Uterus (tissue), 4 donors: ENCODE measurements at places on chromosomes 4 and X.

DNA sequence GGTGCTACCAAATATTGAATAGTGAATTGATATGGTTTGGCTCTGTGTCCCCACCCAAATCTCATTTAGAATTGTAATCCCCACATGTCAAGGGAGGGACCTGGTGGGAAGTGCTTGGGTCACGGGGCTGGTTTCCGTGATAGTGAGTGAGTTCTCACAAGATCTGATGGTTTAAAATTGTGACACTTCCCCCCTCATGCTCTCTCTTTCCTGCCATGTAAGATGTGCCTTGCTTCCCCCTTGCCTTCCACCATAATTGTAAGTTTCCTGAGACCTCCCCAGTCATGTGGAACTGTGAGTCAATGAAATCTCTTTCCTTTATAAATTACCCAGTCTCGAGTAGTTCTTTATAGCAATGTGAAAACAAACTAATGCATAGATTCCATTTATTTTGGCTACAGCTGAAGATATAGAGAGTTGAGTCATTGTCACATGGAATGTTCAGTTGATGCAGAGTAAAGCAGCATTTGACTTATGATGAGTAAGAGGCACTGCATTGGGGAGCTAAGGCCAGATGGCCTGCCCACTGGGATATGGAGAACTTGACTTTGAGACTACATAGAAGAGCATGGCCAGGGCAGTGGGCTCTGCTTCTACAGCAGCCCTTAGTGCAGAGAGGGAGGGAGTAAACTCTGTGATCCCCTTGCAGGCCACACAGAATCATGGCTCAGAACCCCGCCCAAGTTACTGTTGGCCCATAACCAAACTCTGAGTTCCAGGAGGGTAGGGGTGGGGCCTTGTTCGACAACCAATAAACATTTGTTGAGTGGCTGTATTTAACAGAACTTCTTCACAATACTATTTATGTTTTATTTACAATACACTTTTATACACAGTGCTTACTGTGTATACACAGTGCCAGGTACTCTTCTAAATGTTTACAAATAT lies 34.2 kb downstream of the RAI2 start:
- no peak for DNase-seq

GRCh38 chr4:56317749-56318148 lies 69.5 kb downstream of the AASDH start:
- DNase-seq = no peak

DNA sequence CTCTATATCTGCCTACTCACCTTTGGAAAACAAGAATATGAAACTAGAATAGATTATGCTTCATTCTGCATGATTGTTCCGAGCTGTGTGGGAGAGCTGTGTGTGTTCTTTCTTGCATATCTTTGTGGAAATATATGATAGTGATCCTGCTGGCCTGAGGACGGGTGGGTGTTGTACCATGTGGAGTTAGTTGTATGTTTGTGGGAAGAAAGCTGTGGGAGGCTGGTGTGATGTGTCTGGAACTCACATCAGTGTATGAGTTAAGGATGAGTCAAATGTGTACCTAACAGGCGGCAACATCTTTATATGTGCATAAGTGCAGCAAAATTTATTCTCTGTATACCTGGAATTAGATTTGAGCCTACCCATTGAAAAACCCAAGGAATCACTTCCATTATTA lies 208.1 kb upstream of the ADGRL3 start:
- no peak for DNase-seq

GRCh38 chr4:3118312-3118711 lies 43.8 kb downstream of the HTT start:
- DNase-seq = no peak

- DNase-seq = no peak
Observed at GRCh38 chr4:187908079-187908561, 87.5 kb upstream of the ZFP42 start.

DNA sequence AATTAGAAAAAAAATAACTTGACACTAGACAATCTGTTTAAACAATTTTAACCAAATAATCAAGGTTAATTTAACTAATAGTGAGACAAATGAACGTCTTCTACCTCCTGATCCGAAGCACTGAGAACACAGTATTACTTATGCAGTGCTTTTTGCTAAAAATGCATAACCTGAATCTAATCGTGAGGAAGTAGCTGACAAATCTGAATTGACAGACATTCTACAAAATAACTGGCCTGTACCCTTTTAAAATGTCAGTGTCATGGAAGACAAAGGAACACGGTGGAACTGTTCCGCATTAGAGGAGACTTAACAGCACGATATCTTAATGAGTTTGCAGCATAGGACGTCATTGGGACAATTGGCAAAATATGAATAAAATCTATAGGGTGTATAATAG lies 631.2 kb upstream of the ZFP42 start:
- no peak for DNase-seq

GRCh38 chrX:806586-806985 lies 176.0 kb downstream of the SHOX start:
- no peak for DNase-seq

GRCh38 chr4:159191989-159192388 lies 89.1 kb downstream of the RAPGEF2 start:
- no peak for DNase-seq

- no peak for DNase-seq
Observed at GRCh38 chrX:124226129-124226528, 106.3 kb upstream of the TEX13D start.

DNA sequence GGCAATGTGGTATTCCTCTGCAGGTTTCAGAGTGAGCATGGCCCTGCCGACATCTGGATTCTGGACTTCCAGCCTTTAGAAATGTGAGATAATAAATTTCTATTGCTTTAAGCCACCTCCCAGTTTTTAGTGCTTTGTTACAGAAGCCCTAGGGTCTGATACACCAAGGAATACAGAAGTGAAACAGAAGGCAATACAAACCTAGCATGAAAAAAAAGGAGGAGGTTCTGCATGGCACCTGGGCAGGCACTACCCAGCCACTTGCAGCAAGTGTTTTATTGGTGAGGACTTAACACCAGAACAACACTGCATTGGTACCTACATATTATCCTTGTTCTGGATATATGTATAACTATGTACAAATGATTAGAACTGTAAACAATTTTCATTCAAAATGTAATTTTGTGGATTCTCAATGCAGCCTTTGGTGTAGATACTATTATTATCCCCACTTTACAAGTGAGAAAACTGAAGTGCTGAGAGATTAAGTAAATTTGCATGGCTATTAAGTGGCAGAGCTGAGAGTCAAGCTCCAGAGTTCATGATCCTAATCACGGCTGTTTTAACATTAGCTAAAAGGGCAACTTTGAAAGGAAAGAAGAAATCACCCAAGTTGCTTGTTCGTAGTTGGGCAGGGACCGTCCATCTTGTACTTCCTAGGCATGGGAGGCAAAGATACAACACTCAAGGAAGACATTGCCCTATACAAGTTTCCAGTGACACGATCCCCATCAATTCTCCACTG lies 71.8 kb downstream of the IL21 start:
- DNase-seq = no peak

DNA sequence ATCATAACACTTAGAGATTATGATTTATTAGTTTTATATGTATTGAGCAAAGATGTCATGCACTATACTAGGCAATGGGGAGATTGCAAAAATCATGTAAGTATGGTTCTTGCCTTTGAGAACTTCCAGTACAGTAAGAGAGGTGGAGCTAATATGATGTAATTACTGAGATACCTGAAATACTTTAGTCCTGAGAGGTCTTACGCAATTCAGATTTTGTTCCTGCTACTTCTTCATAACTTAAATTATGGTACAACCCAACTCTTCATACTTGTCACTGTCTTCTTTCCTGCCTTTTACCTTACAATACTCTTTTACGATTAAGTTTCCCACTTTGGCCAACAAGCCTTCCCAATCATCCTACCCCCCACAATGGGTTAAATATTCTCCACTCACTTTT lies 564.2 kb upstream of the PITX2 start:
- no peak for DNase-seq

DNA sequence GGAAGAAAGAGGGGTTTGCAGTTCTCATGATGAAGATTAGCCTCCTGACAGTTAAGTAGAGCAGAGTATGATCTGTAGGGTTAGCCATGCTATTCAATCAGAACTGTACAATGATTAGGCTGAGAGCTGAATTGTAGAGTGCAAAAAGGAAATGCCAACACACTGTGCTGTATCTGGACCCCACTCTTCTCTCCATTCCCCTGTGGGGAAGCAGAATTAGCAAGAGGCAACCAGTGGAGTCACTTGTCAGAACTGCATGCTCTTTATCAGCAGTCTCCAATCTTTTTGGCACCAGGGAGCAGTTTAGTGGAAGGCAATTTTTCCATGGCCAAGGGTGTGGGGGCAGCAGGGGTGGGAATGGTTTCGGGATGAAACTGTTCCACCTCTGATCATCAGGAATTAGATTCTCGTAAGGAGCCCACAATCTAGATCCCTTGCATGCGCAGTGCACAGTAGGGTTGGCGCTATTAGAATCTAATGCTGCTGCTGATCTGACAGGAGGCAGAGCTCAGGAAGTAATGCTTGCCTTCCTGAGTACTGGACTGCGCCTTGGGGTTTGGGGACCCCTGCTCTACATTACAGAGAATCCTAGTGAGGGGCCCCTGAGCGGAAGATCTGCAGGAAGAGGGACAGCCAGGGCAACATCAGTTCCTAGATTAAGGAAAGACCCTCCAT lies 19.4 kb downstream of the TBC1D9 start:
- DNase-seq = no peak

GRCh38 chr4:8001564-8002355 lies 62.1 kb upstream of the AFAP1 start:
- no peak for DNase-seq

DNA sequence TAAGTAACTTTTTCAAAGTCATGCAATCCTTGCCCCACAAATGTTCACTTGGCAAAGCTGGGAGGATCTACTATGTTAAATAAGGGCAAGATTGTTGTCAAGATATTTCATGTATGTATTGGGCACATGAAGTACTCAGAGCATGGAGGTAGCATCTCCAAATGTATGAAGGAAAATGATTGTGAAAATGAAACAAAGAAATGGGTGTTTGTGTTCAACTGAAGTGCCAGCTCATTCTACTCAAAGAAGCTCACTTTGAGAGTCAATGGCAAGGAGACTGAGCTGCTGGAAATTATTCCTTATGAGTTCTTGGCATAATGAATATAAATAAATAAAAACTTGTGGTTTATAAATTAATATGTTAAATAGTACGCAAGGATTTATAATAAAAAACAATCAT lies 124.5 kb upstream of the ARSJ start:
- DNase-seq = no peak

DNA sequence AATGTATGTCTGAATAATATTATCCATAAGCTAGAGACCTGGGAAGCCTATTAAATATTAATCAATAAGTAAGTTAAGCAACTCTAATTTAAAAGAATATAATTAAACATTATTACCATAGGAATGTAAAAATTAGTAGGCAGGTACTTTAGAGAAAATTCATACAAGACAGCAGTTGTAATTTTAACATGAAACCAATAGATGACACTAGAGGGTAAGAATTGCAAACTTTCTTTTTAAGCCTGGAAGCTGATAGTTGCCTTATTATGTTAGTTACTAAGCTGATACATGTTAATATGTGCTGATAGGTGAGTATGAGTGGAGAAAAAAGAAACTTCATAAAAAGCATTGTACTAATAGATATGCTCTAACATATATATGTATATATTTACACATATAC lies 1157.4 kb downstream of the FAM133A start:
- no peak for DNase-seq

GRCh38 chrX:103688946-103689345 lies 2.4 kb upstream of the MORF4L2 start:
- no peak for DNase-seq

DNA sequence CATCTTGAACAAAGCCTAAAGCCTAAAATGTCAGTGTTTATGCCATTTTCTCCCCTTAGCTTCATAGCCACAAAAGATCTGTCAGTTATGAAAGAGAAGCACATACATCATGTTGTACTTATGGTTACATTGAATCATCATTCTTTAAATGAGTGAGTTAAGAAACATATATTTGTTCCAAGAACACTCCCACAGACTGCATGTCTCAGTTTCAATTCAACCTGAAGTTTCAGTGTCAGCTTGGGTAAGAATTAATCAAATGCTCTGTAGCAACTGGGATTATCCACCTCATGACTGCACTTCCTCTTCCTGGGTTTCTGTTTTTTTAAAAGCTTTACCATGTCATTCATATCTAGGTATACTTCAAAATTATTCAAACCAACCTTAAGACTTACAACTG lies 3.9 kb upstream of the TMPRSS11B start:
- DNase-seq = no peak

- DNase-seq = no peak
Observed at GRCh38 chr4:22345678-22346077, 170.2 kb downstream of the ADGRA3 start.

DNA sequence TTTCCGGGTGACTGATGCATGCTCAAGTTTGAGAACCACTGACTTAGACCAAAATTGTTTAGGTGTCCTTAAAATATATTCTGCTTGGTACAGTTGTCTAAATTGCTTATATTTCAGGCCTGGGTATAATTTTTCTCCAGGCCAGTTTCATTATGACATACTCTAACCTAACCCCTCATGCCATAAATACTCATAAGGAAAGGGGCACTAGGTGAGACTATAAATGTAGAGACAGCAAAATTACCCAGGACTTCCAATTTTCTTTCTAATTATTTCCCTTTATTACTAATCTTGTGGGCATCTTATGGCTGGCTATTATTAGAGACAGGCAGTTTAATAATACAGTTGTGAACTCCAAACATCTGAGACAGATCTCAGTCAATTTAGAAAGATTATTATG lies 150.2 kb downstream of the RRAGB start:
- DNase-seq = no peak

DNA sequence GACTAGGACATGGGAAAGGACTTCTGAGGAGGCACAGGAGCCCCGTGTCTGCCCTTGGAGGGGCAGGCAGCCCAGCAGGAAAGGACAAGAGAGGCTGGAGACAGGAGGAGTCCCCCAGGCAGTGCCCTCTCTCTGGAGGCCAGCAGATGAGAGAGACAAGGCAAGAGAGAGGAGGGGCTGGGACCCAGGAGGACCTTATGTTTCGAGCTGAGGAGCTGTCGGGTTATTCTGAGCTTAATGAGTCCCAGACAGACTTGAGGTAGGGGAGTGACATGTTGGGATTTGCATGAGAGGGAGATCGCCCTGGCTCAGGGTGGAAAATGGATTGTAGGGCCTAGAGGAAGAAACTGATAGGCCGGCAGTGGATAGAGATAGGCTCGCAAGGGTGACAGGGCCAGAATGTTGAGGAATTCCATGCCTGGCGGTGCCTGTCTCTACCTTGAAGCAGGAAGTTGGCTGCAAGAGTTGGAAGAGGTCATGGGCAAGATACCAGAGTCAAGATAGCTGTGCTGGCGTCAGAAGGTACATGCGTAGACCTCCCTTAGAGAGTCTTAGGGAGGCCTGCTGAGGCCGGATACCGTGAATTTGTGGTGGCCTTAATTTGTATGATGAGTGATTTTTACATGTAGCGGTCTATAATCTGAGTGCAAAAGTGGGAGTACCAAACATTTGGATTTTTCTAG lies 19.4 kb downstream of the STOX2 start:
- DNase-seq = no peak

- DNase-seq = no peak
Observed at GRCh38 chr4:171981185-171981584, 168.0 kb downstream of the GALNTL6 start.

GRCh38 chr4:53044651-53044960 lies 182.5 kb downstream of the RASL11B start:
- DNase-seq = no peak
